Small intestine (tissue), 16 donors: ENCODE measurements at places on chromosomes 3 and 15.

GRCh38 chr3:29757054-29757777, 476.3 kb downstream of the RBMS3 start:
- no peaks in the 10 kb centered on the region for H3K4me1 ChIP-seq
- H3K27me3 ChIP-seq, result no peaks in the 10 kb centered on the region
- H3K27ac ChIP-seq, result no peak overlapping the region
- no peaks in the 10 kb centered on the region for H3K36me3 ChIP-seq
- no peak overlapping the region for H3K4me3 ChIP-seq

GRCh38 chr3:116078561-116078960, 366.7 kb downstream of the LSAMP start:
- no peaks in the 10 kb centered on the region for H3K4me1 ChIP-seq
- no peaks in the 10 kb centered on the region for H3K27me3 ChIP-seq
- H3K4me3 ChIP-seq, result no peak overlapping the region
- no peaks in the 10 kb centered on the region for H3K36me3 ChIP-seq

DNA sequence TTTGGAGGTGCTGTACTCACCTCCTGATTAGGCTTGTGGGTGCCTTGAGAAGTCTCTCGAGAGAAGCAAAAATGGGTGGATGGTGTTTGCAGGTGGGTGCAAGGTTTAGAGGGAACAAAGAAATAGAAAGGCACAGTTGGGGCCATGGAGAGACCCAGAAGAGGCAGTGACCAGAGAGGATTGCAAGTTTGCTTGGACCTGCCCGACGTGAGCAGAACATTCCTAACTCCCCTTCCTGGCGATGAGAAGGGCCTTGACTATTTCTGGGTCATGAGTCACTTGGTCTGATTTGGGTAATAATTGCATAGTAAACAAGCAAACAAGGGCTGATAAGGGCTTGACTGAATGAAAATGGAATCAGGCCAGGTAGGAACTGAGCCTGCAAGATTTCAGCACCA, 7.0 kb upstream of the CTSH start:
- H3K27me3 ChIP-seq, result no peaks in the 10 kb centered on the region
- peaks cover 4% of the 10 kb centered on the region for H3K4me1 ChIP-seq
- peak overlapping the region; percentile 29 for H3K27ac ChIP-seq
- peak; percentile 31 for DNase-seq
- no peak overlapping the region for H3K4me3 ChIP-seq

GRCh38 chr3:1348547-1348946, 255.7 kb downstream of the CNTN6 start:
- no peak for DNase-seq
- H3K4me1 ChIP-seq, result no peaks in the 10 kb centered on the region
- H3K27me3 ChIP-seq, result no peaks in the 10 kb centered on the region

DNA sequence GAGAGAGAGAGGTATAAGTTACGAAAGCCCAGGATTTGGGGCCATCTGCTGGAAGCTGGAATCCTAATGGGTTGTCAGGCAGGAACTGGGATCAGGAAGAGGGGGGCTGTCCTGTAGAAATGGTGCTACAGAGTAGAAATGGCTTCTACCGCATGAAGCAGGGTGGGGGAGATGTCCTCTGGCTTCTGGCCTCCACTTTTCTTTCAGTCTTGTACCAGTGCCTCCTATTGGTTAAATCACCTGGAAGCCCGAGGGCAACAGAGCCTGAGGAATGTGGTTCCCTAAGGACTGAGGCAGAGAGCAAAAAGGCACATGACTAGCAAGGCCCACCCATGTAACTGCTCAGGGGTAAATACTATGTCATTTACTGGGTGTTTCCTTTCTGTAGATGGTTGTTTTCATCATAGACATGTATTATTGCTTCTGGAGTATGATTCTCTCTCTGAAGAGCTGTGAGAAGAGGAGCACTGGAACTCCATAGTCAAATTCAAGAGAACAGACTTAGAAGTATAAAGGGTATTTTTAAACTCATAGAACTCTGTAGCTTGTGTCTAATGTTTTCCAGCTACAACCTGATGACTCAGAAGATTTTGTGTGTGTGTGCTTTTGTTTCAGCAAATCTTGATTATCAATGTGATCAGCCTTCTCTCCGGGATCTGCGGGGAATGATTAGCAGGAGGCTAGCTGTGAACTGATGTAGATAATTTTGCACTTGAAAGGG, 20.2 kb upstream of the MITF start:
- no peaks in the 10 kb centered on the region for H3K36me3 ChIP-seq
- H3K27ac ChIP-seq, result no peak overlapping the region
- no peaks in the 10 kb centered on the region for H3K27me3 ChIP-seq
- no peak overlapping the region for H3K4me3 ChIP-seq
- H3K4me1 ChIP-seq, result no peaks in the 10 kb centered on the region

DNA sequence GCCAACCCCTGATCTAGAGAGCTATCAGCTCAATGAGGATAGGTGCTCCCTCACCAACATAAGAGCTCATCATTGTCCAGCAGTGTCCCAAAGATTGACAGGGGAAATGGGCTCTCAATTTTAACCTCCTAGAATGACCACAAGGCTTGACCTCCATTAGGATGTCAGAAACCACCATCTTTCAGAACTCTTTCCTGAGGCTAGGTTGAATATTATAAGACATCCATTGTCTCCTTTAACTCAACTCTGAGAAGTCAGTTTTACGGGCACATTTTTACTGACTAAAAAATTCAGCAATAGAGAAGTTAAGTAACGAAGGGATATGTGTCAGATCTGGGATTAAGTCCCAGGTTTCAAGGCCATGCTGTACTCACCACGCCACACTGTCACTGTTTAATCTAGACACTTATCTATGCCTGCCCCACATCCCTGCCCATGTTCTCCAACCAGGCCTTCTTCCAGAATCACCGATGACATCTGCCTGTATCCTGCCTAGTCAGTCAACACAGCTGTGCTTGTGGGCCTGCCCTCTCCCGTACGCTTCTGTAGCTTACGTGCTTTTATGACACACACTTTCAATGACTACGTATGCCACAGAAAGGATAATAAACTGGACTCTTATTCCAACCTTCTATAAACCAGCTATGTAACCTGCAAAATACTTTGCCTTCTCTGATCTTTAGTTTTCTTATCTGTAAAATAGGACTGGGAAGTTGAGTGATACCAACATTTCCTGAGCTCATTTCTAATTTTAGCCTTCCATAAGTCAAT, 17.1 kb upstream of the MUC13 start:
- no peaks in the 10 kb centered on the region for H3K27me3 ChIP-seq
- no peaks in the 10 kb centered on the region for H3K36me3 ChIP-seq
- no peaks in the 10 kb centered on the region for H3K4me1 ChIP-seq
- peak overlapping the region; percentile 85 for H3K27ac ChIP-seq
- peak; percentile 94 for DNase-seq
- no peak overlapping the region for H3K4me3 ChIP-seq

GRCh38 chr15:67322481-67322880, 67.9 kb downstream of the IQCH start:
- H3K4me1 ChIP-seq, result no peaks in the 10 kb centered on the region
- H3K36me3 ChIP-seq, result no peaks in the 10 kb centered on the region
- no peaks in the 10 kb centered on the region for H3K27me3 ChIP-seq
- no peak overlapping the region for H3K4me3 ChIP-seq
- H3K27ac ChIP-seq, result no peak overlapping the region

DNA sequence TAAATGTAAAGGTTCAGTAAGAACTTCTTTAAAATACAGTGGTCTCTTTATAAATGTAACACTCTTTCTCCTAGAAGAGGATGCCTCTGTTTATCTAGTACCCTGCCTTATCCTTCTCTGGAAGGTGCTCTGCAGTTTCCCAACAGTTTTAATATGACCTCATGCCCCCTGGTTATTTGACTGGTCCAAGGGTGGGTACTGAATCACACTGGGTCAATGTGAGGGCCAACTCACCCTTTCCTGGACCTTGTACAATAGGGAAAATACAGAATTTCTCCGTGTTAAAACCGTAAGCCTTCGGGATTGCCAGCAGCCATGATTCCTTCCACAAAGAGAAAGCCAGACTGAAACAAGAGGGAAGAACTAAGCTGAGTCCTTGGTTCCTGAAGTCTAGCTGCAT, 9.2 kb downstream of the DCBLD2 start:
- DNase-seq, result no peak
- H3K4me1 ChIP-seq, result no peaks in the 10 kb centered on the region
- H3K27me3 ChIP-seq, result no peaks in the 10 kb centered on the region
- H3K27ac ChIP-seq, result no peak overlapping the region

- H3K4me1 ChIP-seq, result no peaks in the 10 kb centered on the region
- no peak overlapping the region for H3K27ac ChIP-seq
- no peak overlapping the region for H3K4me3 ChIP-seq
- no peaks in the 10 kb centered on the region for H3K36me3 ChIP-seq
- DNase-seq, result no peak
Observed at GRCh38 chr3:81612768-81613167, 148.7 kb downstream of the GBE1 start.
